Stimulated activated CD8-positive, alpha-beta memory T cell treated with anti-CD3 and anti-CD28 coated beads, Interleukin-12 subunit alpha, Interleukin-12 subunit beta, amount 100 ng/mL, for 1 hour (primary cell): ENCODE measurements at places on chromosomes 2 and 18.

DNA sequence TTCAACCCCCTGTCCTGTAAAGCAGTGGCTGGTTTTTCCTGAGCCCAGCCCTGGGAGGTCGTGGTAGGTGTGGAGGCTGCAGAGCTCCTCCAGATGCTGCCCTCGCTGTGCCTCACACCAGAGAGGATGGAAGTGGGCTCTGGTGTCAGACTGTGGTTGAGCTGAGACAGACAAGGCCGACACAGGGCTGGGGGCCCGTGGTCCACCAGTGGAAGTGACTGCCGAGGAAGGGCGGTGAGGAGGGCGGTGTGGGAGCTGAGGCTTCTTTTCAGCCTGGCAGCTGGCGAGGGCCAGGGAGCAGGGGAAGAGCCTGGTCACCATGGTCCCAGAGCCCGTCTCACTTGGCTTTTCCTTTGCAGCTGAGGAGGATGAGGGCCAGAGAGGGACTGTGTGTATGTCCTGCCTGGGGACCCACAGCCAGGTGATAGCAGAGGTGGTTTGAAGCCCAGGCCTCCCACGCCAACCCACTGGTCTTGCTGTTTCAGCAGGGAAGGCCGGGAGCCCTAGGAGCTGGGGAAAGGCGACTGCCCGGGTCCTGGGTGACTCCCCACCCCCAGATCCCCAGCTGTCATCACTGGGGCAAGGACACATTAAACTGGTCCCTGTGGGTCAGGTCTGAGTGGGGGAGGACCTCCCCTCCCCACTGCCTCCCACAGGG is 8.5 kb downstream of the SFTPB start:
- DNase-seq = no peak

DNA sequence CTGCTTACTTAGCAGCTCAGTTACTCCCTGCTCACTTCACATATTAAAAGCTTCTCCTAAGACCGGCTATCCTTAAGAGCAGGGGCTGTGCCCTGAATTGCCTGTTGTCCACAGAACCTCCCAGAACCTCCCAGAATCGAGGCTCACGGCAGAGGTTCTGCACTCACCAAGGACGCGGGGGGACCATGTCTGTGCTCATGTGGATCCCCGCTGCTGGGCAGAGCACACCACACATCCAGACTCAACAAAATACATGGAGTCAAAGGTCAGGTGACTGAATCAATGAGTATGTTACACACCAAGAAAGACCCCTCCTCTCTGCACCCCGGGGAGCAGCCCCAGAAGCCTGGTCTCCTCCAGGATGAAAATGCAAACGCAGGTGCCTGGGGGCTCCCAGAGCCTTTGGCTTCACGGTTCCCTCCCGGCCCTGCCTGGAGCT is 149.0 kb downstream of the MBP start:
- no peak for DNase-seq

DNA sequence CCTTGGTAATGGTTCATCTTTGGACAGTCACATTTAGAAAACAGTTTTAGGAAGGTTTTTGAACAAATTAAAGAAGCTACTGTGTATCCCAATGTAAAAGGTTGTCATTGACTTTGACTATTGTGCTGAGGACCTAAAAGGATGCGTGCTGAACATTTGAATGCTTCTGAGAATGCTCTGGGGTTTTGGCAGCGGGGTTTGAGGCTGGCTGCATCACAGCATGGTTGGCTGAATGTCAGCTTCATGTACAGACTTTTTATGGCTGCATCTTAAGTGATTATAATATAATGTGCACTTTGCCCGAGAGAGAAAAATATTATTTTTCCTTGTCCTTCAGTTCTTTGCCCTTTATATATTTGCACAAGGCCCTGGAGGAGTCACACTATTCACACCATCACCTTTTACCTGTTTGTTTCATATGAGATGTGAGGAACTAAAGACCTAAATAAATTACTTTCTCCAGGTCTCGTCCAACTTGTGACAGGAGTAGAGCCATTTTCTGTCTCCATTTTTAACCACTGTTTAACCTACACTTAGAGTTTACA is 125.9 kb downstream of the CCDC85A start:
- DNase-seq = no peak

- no peak for DNase-seq
Measured at GRCh38 chr2:26243470-26244308, 743 bp downstream of the HADHA start.

DNA sequence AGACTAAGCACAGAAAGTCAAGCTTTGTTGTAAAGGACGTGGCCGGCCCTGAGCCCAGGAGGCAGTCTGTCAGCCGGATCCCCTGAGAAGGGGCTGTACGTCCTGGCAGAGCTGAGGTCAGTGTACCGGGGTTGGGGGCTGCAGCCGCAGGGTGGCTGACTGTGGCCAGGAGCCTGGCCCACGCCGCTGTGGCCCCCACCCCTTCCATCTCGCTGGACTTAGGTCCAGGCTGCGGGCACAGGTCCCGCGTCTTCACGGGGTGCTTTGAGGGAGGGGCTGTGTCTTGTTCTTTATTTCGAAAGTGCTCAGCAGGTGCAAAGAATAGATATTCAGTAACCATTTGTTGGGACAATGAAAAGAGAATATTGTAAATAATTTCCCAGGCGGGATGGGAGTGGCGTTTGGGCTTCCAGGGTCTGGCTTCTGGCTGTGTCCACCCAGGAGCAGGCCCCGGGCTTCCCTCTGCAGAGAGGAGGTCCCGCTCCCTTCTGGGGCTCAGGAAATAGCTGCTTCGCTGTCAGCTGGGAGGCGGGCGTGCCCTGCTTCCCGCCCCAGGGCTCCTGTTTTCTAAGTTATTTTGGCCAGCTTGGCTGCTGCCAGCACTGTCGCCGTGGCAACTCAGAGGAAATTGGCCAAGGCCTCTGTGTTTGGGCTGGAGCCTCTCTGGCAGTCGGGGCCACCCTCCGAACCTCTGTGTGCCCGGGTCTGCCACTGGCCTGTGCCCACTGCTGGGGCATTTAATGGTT is 7.4 kb downstream of the NFATC1 start:
- no peak for DNase-seq

DNA sequence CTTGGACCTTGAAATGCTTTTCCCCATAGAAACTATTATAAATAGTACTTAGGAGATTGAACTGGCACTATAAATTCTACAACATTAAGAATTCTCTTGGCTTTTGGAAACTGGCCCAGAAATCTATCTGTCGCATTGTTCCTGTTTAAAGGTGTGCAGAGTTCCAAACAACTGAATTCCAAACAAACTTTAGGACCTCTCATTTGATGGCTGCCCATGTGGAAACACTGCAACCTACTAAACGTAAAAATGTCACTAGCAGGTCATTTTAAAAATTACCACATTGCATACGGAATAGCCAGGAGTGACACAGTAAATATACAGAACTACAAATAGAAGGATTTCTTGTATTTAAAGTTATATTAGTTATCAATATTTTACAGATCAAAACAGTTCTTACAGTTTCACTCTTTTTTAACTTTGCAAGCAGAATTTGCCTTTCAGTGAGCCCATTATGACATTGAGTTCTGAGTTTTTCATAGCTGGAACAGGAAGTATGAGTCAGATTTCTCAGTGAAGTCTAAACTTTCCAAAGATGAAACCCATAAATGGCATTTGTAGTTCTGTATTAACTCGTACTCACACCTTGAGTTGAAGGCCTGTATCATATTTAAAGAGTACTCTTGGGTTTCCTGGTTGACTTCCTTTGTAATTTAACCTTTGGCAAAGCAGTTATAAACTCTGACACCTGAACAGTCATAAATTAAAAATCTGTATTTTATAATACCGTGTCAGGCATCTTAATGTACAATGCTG is 142.3 kb upstream of the BOD1L2 start:
- no peak for DNase-seq

- DNase-seq = no peak
Measured at GRCh38 chr2:3631851-3632659, 25.9 kb upstream of the ALLC start.

DNA sequence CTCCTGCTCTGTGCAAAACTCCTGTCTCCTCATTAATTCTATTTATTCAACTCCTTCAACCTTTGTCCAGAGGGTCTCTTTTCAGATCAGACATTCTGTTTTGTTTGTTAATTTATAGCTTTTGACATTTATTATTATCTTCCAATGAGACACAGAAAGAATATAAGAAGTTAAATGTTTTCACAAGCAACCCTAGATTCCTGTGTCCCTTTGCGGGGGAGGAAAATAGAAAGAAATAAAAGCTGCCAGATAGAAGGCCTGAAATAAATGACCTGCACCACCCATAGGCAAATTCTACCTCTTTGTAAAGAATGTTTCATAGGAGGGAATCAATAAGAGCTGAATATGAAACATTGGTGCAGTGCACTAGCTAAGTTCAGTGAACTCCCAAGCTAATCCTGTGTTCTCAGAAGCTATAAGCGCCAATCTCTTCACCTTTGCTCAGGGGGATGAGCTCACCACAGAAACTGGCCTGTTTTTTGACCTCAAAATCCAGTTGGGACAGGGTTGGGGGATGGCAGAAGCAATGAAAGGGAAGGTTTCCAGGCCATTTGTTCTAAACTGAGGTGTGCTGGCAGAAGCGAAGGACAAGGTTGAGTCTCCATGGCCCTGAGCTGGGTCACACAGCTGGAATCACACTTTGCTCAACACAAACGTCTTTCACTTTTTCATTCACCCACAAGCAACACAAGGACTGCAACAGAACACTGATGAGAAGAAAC is 258.6 kb downstream of the NRXN1 start:
- DNase-seq = no peak

DNA sequence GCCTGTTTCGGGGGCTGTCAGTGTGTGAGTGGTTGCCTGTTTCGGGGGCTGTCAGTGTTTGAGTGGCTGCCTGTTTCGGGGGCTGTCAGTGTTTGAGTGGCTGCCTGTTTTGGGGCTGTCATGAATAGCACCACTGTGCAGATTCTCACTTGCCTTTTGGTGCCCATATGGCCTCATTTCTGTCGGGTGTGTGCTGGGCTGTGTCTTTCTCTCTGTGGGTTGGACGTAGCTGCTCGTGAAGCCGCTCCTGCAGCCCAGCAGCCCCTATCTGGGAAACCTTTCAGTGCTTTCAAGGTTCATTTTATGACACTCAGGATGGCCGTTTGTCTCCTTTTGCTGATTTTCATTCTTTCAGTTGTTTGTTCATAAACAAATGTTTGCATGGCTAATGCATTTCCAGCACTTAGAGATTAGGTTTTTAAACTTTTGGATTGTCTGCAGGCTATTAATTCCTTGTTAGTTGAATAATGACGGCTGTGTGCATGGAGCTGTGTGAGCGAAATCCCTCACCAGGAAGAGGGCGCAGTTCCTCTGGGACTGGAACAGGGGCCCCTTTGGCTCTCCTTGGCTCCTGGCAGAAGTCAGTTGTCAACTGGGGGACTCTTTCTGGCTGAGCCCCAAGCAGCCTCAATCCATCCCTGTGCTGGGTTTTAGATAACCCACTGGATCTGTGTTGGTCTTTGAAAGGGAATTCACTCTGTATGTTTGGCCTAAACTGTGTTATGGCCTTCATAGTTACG is 10.8 kb downstream of the AGAP1 start:
- no peak for DNase-seq

GRCh38 chr2:9755638-9756037 is 87.6 kb upstream of the TAF1B start:
- no peak for DNase-seq

DNA sequence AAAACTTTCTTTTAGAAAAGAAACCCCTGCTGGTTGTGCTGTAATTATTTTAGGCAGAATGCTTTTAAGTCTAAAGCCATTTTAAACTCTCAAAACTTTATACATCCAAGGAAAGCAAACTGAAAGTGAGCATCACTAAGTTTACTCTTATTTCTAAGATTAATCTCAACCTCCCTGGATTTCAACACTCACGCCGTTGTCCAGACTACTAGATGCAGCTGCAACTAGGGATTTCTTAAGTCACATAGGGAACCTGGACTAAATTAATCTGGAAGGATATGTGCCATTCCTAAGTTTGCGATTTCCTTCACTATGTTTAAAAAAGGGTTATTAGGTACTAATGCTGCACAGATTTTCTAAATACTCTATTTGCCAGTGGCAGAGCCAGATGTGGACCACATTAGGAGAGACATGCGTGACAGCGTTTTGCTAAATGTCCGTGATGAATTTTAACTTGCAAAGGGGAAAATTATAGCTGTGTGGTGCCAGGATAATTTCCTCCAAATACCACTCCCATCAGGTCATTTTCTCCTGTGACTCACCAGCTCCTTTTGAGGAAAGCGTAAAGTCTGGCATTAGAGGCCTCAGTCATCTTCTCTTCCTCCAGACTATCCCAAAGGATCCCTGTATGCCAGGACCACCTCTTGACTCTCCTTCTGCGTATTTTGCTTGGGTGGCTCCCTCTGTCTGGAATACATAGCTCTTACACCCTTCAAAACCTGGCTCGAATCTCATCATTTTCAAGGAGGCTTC is 143.7 kb downstream of the ATL2 start:
- no peak for DNase-seq

- no peak for DNase-seq
Measured at GRCh38 chr2:110101280-110101844, 14.3 kb downstream of the MALL start.

DNA sequence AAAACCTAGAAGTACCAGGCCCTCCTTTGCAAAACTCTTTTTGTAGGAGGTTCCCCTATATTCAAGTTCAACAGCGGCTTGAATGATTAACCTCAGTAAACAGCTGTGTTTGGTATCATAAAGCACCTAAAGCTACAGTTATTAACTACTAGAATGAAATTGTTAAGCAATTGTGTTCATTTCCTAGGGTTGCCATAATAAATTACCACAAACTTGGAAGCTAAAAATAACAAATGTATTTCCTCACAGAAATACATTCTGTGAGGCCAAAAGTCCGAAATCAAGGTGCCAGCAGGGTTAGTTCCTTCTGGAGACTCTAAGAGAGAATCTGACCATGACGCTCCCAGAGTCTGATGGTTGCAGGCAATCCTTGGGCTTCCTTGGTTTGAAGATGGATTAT is 202.1 kb upstream of the ACVR2A start:
- no peak for DNase-seq

DNA sequence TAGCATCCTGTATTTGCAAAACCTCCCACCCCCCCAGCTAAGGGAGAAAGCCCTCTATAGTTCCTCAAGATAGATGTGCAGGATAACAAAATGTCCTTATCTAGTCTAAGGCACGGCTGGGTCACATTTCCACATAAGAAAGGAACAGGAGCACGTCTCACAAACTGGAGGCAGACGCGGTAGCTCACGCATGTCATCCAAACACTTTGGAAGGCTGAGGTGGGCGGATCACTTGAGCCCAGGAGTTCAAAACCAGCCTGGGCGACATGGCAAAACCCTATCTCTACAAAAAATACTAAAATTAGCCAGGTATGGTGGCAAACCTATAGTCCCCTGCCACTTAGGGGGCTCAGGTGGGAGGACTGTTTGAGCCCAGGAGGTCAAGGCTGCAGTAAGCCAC is 9.3 kb downstream of the SF3B1 start:
- no peak for DNase-seq

- DNase-seq = no peak
Measured at GRCh38 chr18:75156139-75156750, 52.7 kb downstream of the PTGR3 start.
